ENCODE measurements at places on chromosomes 7 and 10.

DNA sequence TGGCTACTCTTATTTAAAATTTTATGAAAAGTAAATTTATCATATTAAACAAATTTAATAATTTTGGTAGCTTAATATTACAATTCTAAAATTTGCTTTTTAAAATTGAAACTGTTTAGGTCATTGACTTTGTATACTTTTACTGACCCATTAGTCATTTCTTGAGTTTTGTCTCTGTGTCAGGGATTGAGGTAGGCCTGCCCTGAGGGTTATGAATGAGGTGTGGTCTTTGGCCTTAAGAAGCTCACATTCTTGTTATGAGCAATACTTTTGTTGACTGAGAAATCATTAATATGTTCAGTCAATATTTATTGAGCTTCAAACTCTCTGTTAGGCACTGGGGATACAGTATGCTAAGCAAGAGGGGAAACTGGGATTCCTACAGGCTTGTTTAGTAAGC is 47.0 kb upstream of the RPA3 start:
- no peak for DNase-seq

DNA sequence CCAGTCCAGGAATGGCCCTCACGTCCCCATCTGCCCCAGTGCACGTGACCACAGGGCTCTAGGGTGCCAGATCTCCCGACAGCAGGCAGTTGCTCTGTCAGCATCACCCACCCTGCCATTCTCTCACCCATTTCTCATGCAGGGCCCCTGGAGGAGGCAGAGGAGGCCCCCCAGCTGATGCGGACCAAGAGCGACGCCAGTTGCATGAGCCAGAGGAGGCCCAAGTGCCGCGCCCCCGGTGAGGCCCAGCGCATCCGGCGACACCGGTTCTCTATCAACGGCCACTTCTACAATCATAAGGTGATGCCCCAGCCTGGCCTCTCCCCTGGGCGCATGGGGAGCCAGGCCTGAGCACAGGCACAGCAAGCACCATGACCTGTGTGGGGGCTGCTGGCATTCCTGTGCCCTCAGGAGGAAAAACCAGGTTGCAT is 6.1 kb upstream of the DEPP1 start:
- DNase-seq = no peak

GRCh38 chr7:82442492-82443035 is 1.0 kb downstream of the CACNA2D1 start:
- DNase-seq = no peak

DNA sequence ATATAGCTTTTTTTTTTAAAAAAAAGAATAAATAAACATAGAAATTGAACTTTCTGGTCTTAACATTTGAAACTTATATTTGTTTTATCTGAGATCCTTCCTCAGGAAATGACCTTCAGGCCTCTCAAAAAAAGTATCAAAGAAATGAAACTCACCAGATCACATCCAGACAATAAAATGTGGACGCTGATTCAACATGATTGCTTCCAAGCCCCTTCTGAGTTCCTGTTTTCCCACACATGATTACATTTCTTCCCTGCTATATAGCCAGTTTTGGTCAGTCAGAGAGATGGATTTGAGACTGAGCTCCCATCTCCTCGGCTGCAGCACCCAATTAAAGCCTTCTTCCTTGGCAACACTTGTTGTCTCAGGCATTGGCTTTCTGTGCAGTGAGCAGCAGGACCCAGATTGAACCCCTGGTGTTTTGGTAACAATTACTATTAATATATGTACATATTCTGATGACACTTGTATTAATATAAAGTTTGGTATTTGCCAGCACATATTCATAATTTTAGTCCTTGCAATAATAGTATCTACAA is 21.8 kb upstream of the SVIL start:
- DNase-seq = no peak
